ENCODE measurements at places on chromosomes 4 and X. TPM values are rescaled to one million over a fixed set of nuclear protein-coding genes. Genes with fewer than 3 reads are reported as not detected.

- peak; percentile 70 for DNase-seq
Measured at GRCh38 chr4:139184129-139184528, 7.1 kb upstream of the ELF2 start.

DNA sequence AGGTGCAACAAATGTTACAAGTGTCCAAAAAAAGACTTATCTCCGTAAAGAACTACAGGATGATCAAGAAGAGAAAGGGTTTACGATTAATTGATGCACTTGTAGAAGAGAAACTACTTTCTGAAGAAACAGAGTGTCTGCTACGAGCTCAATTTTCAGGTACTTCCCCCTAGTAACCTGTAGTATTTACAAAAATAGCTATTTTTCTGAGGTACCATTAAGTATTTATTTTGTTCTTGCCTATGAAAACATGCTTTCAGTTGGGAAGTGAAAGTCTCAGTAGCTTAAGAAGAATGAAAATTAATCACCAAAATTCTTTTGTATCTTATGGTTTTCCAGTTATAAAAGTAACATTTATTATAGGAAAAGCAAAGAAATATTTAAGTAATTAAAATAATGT is 5.9 kb downstream of the THAP9 start:
- no peak for DNase-seq

DNA sequence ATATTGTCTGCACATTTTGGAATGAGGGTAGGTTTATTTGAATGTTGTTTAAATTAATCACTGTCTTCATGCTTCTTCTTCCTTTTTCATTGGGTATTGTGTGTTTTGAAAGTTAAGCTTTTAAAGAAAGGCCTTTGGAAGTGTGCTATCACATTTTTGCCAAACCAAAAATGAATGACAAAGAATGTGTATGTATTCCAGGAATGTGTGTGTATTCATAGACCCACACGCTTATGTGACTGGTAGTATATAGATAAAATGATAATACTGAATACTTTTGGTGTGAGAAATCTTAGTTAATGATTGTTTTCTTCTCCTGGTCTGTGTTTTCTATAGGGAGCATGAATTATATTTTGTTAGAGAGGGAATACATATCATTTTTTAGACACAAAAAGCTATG is 404.4 kb downstream of the TLL1 start:
- DNase-seq: no peak

GRCh38 chrX:56813318-56813837 is 84.3 kb downstream of the NBDY start:
- peak; percentile 31 for DNase-seq

- no peak for DNase-seq
Measured at GRCh38 chrX:40318076-40318475, 220.3 kb upstream of the BCOR start.

GRCh38 chr4:116453127-116453526 is 632.2 kb downstream of the TRAM1L1 start:
- DNase-seq: no peak

GRCh38 chrX:1392376-1393068 is 609 bp upstream of the SLC25A6 start:
- DNase-seq: peak; percentile 52

- DNase-seq: no peak
Measured at GRCh38 chrX:10923466-10923865, 187.7 kb upstream of the HCCS start.

DNA sequence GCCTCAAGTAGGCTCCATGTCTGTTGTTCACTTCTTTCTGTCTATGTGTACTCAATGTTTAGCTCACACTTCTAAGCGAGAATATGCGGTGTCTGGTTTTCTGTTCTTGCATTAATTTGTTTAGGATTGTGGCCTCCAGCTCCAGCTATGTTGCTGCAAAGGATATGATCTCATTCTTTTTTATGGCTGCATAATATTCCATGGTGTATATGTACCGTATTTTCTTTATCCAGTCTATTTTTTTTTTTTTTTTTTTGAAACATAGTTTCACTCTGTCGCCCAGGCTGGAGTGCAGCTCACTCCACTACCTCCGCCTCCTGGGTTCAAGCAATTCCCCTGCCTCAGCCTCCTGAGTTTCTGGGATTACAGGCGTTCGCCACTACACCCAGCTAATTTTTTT is 5.7 kb upstream of the TMEM150C start:
- DNase-seq: no peak

DNA sequence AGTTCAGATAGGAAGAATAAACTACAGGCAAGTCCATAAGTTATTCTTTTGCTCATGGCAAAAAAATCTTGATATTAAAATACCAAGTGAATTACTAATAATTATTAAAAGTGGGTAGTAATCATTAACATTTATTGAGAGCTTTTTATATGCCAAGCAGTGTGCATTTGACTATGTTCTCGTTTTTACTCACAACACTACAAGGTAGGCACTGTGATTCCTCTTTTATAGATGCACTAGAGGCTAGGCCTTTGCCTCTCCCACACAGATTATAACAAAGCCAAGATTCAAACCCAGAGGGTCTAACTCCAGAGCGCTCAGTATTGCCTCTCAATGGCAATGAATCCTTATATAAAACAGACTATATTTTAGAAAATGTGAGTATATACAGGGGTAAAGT is 254.2 kb downstream of the NAF1 start:
- no peak for DNase-seq

DNA sequence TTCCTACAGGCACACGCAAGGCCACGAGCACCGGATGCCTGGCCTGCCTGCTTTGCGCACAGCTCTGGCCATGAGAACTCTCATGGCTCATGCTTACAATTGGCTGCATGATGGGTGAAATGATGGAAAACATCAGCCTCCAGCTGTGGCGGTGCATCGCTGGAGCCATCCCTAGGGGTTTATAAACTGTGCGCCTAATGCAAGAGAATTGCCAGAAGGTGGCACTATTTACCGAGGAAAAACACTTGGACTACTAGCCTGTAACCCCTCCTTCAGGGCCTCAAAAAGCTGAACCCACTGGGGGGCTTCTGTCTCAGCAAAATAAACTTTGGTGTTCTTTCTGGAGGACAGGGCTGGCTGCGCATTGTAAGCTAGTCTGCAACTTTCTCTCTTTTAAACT is 51.9 kb downstream of the PHKA2 start:
- DNase-seq: peak; percentile 30

- peak; percentile 80 for DNase-seq
Measured at GRCh38 chrX:37998586-37999262, 7.6 kb upstream of the SYTL5 start.

GRCh38 chr4:54006755-54007154 is 57.6 kb downstream of the CHIC2 start:
- no peak for DNase-seq

GRCh38 chrX:74420196-74421035 is 877 bp upstream of the SLC16A2 start:
- DNase-seq: peak; percentile 48

DNA sequence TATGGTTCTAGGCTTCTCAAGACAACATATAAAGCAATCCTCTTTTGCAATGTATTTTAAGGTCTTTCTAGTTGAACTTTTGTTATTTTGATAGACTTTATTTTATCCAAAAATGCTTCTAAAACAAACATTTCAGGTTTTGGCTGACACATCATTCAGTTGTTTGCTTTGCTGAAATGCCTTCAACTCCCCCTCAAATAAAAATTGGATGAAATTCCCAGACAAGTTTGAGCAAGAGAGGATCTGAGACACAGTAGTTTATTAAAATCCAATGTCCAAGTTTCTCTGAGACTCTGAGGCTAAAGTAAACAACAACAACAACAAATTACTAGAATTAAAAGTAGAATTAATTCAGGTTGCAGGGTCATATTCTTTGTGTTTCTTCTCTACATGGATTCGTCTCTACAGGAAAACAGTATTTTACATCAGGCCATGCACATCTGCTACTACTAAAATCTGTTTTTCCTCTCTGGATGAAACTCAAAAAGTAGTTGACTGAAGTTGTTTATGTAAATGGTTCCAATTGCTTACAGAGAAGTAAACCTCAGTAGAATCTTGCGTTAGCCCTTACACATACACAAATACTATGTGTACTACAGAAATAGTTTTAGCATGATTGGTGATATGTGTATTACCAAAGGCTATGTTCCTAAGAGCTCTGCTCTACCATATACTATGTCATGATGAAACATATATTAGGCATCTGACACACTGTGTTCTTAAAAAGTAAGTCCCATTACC is 64.9 kb downstream of the PRSS12 start:
- DNase-seq: peak; percentile 97

- no peak for DNase-seq
Measured at GRCh38 chr4:75745721-75746199, 21.4 kb downstream of the USO1 start.

GRCh38 chrX:39331082-39331704 is 529.9 kb downstream of the MID1IP1 start:
- DNase-seq: no peak

GRCh38 chr4:55758066-55758465 is 61.5 kb upstream of the EXOC1L start:
- no peak for DNase-seq

GRCh38 chrX:13511944-13512330 is 57.5 kb upstream of the EGFL6 start:
- DNase-seq: no peak

The SLC34A2 gene
- not detected for total RNA-seq

The MTTP gene
- total RNA-seq: under 0.01 TPM

The TACC3 gene
- total RNA-seq: 15.0 TPM

The NDST3 gene
- total RNA-seq: under 0.01 TPM

The GK2 gene
- not detected for total RNA-seq

The MMRN1 gene
- total RNA-seq: not detected
